ENCODE measurements at places on chromosomes 7 and 10.

GRCh38 chr10:108412323-108412722 lies 1247.8 kb upstream of the SORCS1 start:
- DNase-seq = no peak

DNA sequence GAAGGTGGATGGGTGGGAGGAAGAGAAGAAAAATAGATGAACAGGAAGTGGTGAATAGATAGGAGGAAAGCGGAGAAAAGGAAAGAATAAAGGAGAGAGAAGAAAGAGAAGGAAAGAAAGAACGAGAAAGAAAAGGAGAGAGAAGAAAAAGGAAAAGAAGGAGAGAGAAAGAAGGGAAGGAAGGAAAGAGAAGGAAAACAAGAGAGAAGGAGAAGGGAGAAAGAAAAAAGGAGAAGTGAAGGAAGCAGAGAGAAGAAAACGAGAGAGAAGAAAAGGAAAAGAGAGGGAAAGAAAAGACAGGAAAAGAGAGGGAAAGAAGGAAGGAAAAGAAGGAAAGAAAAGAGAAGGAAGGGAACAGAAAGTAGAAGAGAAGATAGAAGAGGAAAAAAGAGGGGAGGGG lies 211.8 kb downstream of the DIP2C start:
- no peak for DNase-seq

- DNase-seq = peak; percentile 89
Observed at GRCh38 chr7:139043823-139044812, 8.3 kb upstream of the ZC3HAV1L start.

DNA sequence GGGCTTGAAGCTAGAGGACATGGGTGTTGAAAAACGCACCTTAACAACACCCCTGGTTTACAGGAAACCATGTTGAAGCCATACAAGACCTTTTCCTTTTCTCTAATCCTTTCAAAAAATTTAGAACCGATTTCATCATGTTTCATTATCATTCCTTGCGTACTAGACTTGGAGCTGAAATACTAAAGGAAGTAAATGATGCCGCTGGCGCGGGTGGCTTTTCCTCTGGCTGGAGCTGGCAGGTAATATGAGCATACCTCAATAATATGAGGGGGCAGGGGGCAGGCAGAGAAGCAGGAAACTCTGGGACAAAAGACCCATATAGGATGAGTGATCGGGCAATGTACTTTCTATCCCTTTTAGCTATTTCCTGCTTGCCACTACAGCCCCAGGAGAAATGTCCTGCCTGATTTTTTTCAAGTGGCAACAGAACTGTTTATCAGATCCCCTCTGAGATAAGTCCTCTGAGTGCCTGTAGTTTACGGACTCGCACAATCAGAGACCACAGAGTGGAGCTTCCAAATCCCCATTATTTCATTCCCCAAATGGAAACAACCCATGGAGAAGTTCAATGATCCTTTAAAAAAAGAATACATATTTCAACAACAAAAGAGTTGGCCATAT lies 450.1 kb downstream of the KCNMA1 start:
- no peak for DNase-seq

- no peak for DNase-seq
Observed at GRCh38 chr7:7972128-7972527, 3.5 kb downstream of the GLCCI1 start.

DNA sequence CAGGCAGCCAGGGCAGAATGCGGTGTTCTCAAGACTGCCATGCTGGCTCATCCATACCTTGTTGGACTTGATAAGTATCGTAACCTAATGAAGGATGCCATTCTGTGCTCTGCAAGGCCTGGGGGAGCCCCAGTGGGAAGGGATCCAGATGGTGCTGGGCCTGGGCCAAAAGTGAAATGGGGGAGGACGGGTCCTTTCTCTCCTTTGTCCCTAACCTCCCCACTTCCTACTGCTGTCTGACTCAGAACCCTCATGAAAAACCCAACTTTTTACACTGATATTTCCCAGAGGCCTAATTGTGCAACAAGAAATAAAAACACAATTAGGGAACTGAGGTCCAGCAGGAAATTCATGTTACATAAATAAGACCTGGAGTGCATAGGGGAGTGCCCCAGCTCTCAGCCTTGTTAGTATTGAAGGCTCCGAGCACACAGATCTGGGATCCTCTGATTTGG lies 193.7 kb upstream of the SVIL start:
- DNase-seq = peak; percentile 73

DNA sequence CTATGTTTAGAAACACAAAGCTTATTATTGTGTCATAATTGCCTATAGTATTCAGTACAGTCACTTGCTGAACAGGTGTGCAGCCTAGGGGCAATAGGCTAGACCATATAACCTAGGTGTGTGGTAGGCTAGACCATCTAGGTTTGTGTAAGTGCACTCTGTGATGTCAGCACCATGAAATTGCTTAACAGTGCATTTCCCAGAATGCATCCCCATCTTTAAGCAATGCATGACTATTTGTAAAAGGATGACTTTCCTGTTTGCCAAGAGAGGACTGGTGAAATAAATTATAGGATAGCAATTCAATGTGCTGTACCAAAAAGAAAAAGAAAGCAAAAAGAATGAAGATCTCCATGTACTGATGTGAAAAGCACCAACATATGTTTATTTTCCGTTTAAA lies 288.7 kb upstream of the AUTS2 start:
- DNase-seq = no peak

GRCh38 chr10:90871279-90871765 lies 452 bp upstream of the RPP30 start:
- DNase-seq = peak; percentile 62

GRCh38 chr7:139681463-139681755 lies 96.4 kb downstream of the HIPK2 start:
- no peak for DNase-seq

GRCh38 chr10:77032188-77032570 lies 605.4 kb downstream of the KCNMA1 start:
- peak; percentile 9 for DNase-seq

GRCh38 chr7:90320801-90321494 lies at the start of gene FAM237B:
FAM237B (minus strand) TSS chr7:90321304; CDS start chr7:90319748, 1,556 bp downstream.
- DNase-seq = peak; percentile 52

Data from common myeloid progenitor, CD34-positive (primary cell).